ENCODE measurements at places on chromosomes 5 and 9. TPM values are rescaled to one million over a fixed set of nuclear protein-coding genes. Genes with fewer than 3 reads are reported as not detected.
A peak's percentile ranks its signal among the peaks of the same experiment; 100 is the strongest.

DNA sequence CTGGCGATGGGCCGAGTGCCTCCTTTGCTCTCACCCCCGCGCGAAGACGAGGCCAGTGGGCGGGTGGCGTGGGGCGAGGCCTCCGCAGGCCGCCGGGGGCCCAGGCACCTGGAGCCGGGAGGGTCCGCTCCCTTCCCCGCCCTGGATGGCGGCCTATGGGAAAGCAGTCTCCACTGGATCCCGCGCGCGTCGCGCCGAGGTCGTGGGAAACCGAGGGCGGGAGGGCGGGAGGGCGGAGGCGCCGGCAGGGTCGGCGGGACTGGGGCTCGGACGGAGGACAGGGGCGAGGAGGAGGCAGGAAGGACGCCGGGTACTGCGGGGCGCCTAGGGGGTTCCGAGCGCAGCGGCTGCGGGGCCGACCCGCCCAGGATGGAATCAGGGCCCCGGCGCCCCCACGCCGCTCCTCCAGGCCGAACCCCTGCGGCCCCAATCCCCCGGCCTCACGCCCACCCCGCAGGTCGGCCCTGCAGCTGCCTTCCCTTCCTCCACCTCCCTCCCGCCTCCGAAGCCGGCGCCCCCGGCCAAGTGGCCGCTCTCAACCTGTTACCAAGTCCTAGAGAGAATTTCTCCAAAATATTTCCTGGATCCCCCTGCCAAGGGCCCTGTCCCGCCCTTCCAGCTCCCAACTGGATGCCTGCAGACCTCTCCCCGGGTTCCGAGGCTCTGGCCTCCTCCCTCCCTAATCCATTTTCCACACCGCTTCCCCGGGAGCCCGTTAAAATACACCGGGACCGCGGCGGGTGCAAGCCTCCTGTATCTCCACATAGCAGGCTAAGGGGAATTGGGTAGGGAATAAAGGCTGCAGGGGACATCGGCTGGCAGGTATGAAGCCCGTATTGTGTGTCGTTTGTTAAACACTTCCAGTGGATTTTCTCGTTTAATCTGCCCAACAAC is 146.3 kb downstream of the ERCC6L2 start:
- H3K36me3 ChIP-seq, result no peaks in the 10 kb centered on the region
- no peak overlapping the region for H3K27ac ChIP-seq
- H3K4me3 ChIP-seq, result peak overlapping the region; percentile 51
- DNase-seq, result no peak
- peaks cover 30% of the 10 kb centered on the region for H3K4me1 ChIP-seq

DNA sequence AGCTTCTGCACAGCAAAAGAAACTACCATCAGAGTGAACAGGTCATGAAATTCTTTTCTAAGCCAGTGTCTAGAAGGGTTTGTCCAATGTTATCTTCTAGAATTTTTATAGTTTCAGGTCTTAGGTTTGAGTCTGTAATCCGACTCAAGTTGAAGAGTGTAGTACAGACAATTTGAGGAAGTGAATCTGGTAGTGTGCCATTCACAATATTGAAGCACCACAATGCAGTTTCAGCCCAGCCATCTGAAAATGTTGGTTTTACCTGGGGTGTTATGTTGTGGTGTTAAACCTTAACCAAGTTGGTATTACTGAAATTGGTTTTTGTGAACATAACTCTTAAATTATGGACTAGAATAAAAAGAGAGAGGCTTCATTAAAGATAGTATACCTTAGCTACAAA is 77.2 kb downstream of the ADAMTS16 start:
- no peak overlapping the region for H3K4me3 ChIP-seq
- no peaks in the 10 kb centered on the region for H3K4me1 ChIP-seq
- no peaks in the 10 kb centered on the region for H3K36me3 ChIP-seq
- H3K27me3 ChIP-seq, result no peaks in the 10 kb centered on the region

Gene FAM78A
- polyA plus RNA-seq, result 6.8 TPM

- H3K36me3 ChIP-seq, result no peaks in the 10 kb centered on the region
- no peak overlapping the region for H3K4me3 ChIP-seq
- peaks cover 38% of the 10 kb centered on the region for H3K4me1 ChIP-seq
- no peak for DNase-seq
- H3K27ac ChIP-seq, result no peak overlapping the region
Measured at GRCh38 chr9:126419475-126419874, 92.8 kb downstream of the MVB12B start.

Gene CDC20B
- polyA plus RNA-seq, result 7.5 TPM

DNA sequence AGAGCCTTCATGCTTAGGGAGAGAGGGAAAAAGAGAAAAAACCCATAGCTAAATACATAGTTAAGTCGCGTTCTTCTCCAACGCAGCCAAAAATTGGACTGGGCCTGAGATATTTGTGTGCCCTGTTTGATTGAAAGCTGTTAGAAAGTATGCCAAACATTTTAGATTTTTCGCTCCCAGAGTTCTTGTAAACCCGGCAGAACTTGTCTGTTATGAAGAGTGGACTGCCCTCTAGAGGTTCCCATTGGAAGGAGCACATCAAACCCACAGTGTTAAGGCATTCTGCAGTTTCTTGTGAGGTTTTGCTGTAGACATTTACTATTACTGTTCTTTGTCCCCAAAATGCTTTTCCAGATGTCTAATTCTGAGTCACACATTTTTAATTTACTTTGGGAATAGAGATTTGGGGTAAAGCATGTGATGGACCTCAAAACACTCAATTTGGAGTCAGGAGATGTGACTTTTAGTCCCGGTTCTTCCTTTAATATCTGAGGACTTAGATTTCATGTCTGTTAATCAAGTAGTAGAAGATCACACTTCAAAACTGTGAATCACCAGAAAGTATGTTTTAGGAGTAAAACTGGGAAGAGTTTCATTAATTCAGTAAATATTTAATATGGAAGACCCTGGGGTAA is 96.6 kb downstream of the PCSK1 start:
- no peaks in the 10 kb centered on the region for H3K27me3 ChIP-seq
- DNase-seq, result peak; percentile 85
- peaks cover 38% of the 10 kb centered on the region for H3K4me1 ChIP-seq
- H3K4me3 ChIP-seq, result no peak overlapping the region
- H3K27ac ChIP-seq, result peak overlapping the region; percentile 10

- DNase-seq, result no peak
- H3K4me3 ChIP-seq, result no peak overlapping the region
- no peaks in the 10 kb centered on the region for H3K4me1 ChIP-seq
- H3K36me3 ChIP-seq, result no peaks in the 10 kb centered on the region
- H3K27ac ChIP-seq, result no peak overlapping the region
Measured at GRCh38 chr9:110650991-110651411, 17.6 kb upstream of the MUSK start.

DNA sequence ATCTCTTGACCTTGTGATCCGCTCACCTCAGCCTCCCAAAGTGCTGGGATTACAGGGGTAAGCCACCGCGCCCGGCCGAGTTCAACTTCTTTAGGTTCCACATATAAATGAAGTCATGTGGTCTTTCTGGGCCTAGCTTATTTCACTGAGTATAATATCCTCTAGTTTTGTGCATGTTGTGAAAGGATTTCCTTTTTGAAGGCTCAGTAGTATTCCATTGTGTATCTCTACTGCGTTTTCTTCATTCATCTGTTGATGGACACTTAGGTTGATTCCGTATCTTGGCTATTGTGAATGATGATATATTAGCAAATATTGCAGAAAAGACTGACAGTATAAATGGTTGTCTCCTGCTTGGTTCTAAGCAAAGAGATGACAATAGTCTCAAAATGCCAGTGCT is 20.1 kb downstream of the ODF2 start:
- no peaks in the 10 kb centered on the region for H3K4me1 ChIP-seq
- no peak overlapping the region for H3K27ac ChIP-seq
- peaks cover 95% of the 10 kb centered on the region for H3K36me3 ChIP-seq

GRCh38 chr5:135883026-135883425 is 12.6 kb downstream of the IL9 start:
- H3K36me3 ChIP-seq, result no peaks in the 10 kb centered on the region
- H3K27ac ChIP-seq, result no peak overlapping the region
- H3K4me1 ChIP-seq, result peaks cover 6% of the 10 kb centered on the region
- no peak overlapping the region for H3K4me3 ChIP-seq
- peaks cover 36% of the 10 kb centered on the region for H3K27me3 ChIP-seq
- no peak for DNase-seq

Gene LRRC70
- polyA plus RNA-seq, result 10.3 TPM

DNA sequence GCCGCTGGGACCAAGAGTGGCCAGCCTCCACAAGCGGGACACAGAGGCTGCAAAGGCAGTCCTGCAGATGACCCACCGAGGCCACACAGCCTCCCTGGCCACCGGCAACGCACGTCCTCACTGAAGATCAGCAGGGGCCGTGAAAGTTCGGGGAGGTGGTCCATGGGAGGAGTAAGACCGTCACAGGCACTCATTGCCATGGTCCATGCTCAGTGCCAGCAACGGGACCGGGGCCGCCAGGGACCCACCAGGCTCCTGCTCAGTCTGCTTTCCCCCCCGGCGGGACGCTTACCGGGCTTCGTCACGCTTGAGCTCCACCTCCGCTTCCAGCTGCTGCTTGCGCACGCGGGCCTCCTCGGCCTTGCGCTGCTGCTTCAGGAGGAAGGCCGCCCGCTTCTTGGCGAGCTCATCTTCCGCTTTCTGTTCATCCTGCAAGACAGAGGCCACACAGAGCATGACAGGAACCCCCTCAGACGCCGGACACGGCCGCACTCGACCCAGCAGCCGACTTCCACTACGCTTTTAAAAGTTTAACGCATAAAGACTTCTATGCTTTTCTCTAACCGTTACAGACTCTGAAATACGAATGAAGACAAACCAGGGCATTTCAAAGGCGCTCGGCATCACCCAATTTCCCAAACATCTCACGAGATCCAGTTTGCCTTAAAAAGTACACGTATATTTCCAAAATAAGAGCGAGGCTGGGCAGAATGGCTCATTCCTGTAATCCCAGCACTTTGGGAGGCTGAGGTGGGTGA is 88.4 kb downstream of the CAMSAP1 start:
- no peaks in the 10 kb centered on the region for H3K27me3 ChIP-seq
- H3K4me1 ChIP-seq, result no peaks in the 10 kb centered on the region
- DNase-seq, result no peak
- peaks cover 100% of the 10 kb centered on the region for H3K36me3 ChIP-seq

- H3K4me1 ChIP-seq, result peaks cover 15% of the 10 kb centered on the region
- no peak overlapping the region for H3K27ac ChIP-seq
- H3K36me3 ChIP-seq, result no peaks in the 10 kb centered on the region
- no peak overlapping the region for H3K4me3 ChIP-seq
- no peaks in the 10 kb centered on the region for H3K27me3 ChIP-seq
Measured at GRCh38 chr9:98909935-98910334, 33.8 kb upstream of the COL15A1 start.

DNA sequence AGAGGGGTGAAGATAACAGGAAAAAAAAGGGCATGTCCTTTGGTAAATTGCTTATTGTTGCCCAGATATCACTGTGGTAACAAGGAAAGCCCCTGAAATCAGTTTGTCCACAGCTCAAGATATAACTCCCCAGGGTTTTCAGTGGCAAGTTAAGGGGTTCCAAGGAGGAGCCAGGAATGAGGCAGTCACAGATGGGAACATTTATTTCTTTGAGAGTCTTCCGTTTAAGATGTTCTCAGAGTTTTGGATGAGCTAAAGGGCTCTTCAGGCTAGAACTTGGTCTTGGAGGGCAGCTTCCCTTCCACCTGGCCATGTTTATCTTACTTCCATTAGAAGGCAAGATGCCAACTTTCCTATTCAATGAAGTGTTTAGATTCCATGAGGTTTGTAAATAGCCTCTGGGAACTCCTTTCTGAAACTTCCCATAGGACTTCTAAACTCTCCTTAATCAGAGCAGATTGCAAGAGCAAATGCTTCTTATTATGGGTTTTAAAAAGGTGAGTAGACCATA is 277.6 kb upstream of the TNC start:
- DNase-seq, result peak; percentile 18
- no peak overlapping the region for H3K27ac ChIP-seq
- no peaks in the 10 kb centered on the region for H3K4me1 ChIP-seq
- no peaks in the 10 kb centered on the region for H3K36me3 ChIP-seq
- H3K27me3 ChIP-seq, result no peaks in the 10 kb centered on the region
- H3K4me3 ChIP-seq, result no peak overlapping the region

DNA sequence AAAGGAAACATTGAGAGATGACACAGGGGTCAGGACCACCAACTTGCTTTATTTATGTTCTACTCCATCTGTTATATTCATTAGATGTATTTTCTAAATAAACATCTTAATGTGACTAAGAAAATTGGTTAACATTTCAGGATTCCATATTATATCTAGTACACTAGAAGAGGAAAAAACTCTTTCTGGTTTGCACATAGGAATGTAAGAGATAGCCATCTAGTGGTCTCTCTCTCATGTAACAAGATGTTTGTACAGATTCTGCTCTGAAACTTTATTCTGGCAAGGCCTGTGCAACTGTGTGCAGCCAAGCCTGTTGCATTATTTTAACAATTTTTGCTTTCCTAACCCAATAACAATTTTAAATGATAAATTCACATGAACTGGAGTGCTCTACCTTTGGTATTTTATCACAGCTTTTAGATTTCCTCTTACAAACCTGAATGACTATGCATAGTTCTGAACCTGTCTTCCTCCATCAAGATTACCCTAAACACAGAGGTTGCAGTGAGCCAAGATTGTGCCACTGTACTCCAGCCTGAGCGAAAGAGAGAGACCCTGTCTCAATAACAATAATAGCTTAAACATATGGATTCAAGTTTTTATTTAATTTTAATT is 148.2 kb downstream of the GIN1 start:
- H3K4me1 ChIP-seq, result peaks cover 4% of the 10 kb centered on the region
- no peak for DNase-seq
- peaks cover 4% of the 10 kb centered on the region for H3K36me3 ChIP-seq

Gene PPIC
- polyA plus RNA-seq, result 39.9 TPM

Gene FAM221B
- 0.39 TPM for polyA plus RNA-seq

DNA sequence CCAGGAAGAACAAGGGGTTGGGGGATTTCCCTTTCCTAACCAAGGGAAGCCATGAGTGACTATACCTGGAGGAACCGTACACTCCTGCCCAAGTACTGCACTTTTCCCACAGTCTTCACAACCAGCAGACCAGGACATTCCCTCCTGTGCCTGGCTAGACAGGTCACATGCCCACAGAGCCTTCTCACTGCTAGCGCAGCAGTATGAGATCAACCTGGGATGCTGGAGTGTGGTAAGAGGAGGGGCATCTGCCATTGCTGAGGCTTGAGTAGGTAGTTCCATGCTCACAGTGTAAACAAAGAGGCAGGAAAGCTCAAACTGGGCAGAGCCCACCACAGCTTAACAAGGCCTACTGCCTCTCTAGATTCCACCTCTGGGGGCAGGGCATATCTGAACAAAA is 35.9 kb downstream of the SAXO1 start:
- no peak overlapping the region for H3K27ac ChIP-seq
- no peaks in the 10 kb centered on the region for H3K27me3 ChIP-seq
- H3K4me1 ChIP-seq, result no peaks in the 10 kb centered on the region
- DNase-seq, result no peak
- no peak overlapping the region for H3K4me3 ChIP-seq

- H3K27ac ChIP-seq, result no peak overlapping the region
- H3K4me1 ChIP-seq, result no peaks in the 10 kb centered on the region
- DNase-seq, result no peak
- peaks cover 87% of the 10 kb centered on the region for H3K27me3 ChIP-seq
- H3K36me3 ChIP-seq, result no peaks in the 10 kb centered on the region
- H3K4me3 ChIP-seq, result no peak overlapping the region
Measured at GRCh38 chr9:135746565-135746964, 44.6 kb downstream of the KCNT1 start.

All from left lung (tissue), 14 donors.